Stromal cell of bone marrow (primary cell): ENCODE measurements at places on chromosomes 7 and 10.
A peak's percentile ranks its signal among the peaks of the same experiment; 100 is the strongest.

DNA sequence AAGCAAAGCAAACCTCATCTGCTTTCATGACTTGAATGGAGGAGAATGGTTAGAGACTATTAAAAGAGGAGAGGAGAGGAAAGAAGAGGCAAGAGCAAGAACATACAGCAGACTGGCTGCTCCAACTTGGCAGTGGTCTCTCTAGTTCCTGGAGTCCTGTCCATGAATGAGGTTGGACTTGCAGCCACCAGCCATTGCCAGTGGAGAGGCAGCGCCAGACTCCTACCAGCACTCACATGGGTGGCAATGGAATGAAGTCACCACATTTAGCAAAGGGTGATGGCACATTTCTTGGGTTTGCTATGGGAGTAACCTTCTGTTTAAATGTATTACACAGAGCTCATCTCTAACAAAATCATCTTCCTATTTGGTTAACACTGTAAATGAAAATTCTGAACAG, 257.8 kb upstream of the IMMP2L start:
- DNase-seq: no peak

GRCh38 chr7:106346678-106347217, 62.0 kb upstream of the NAMPT start:
- peak; percentile 82 for DNase-seq

DNA sequence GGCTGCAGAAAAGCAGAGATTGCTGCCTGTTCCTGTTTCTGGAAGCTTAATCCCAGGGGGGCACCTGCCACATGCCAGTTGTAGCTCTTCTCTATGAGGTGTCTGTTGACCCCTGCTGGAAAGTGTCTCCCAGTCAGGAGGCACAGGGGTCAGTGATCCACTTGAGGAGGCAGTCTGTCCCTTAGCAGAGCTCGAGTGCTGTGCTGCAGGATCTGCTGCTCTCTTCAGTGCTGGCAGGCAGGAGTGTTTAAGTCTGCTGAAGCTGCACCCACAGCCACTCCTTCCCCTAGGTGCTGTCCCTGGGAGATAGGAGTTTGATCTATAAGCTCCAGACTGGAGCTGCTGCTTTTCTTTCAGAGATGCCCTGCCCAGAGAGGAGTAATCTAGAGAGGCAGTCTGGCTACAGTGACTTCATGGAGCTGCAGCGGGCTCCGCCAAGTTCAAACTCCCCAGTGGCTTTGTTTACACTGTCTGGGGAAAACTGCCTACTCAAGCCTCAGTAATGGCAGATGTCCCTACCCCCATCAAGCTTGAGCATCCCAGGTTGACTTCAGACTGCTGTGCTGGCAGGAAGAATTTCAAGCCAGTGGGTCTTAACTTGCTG, 57.6 kb upstream of the CROT start:
- DNase-seq: no peak

GRCh38 chr10:69451209-69451783, at the start of gene TSPAN15:
TSS of gene TSPAN15 (plus strand) at chr10:69451465. CDS start at chr10:69451595, 130 bp downstream.
- DNase-seq: no peak

DNA sequence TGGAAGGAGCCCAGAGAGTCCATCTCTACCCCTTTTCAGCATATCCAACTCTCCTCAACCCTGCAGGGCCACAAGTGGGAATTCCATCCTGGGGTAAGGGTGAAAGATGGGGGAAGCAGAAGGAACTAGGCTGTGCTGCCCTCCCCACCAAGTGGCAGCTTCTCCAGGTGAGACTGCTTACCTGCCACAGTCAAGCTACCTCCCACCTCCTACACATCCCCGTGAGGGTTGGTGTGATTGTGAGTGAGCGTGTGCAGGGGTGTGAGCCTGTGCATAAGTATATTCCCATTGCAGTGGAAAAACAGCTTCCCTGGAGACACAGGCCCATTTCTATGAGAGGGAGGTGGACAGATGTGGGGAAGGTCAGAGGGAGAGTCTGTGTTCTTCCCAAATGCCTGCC, 376.6 kb downstream of the PLXNA4 start:
- no peak for DNase-seq

DNA sequence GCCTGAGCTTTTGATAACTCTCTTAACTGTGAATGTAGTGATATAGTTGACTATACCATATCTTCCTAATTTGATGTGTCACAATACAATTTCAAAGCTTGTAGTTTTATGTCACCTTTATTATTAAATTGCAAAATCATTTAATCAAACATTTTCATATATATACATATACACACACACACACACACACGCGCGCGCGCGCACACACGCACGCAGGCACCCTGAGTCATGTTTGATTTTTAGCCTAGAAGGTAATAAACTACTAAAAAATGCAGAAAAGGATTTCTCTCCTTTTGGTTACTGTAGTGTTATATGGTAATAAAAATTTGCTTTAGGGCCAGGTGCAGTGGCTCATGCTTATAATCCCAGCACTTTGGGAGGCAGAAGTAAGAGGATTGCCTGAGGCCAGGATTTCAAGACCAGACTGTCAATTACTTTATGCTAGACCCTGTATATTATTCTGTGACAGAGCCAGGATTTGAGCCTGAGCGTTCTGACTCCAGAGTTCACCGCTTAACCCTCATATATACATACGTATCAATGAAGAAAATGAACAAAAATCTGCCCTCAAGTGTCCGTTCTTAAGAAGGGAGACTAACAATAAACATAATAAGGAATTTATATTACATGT, 89.6 kb downstream of the PODXL start:
- no peak for DNase-seq

DNA sequence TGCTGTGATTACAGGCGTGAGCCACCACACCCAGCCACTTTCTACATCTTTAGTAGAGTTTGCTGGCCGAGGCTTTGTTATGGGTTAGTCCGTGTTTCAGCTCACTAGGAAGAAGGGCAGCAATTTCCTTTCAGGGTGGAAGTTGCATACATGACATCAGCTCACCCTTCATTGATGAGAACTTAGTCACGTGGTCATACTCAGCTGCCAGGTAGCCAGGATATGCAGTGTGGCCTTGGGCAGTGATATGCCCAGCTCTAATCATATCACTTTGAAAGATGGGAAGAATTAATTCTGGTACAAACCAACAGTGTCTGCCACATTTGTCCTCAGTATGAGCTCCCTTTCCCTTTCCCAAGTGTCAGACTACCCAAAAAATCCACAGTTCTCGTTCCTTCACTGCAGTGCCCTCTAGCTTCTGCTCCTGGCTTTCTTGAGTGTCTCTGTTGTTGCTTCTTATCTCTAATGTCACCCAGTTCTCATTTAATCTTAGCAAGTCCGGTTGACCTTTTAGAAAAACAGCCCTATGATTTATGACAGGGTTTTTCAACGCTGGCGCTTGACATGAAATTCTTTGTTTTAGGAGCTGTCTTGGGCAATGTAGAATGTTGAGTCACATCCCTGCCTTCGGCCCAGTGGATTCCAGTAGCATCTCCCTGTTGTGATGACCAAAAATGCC, 108.7 kb upstream of the ITGB1 start:
- peak; percentile 49 for DNase-seq

- DNase-seq: no peak
These were observed 1.5 kb downstream of the TRIL start for GRCh38 chr7:28956608-28957063.

DNA sequence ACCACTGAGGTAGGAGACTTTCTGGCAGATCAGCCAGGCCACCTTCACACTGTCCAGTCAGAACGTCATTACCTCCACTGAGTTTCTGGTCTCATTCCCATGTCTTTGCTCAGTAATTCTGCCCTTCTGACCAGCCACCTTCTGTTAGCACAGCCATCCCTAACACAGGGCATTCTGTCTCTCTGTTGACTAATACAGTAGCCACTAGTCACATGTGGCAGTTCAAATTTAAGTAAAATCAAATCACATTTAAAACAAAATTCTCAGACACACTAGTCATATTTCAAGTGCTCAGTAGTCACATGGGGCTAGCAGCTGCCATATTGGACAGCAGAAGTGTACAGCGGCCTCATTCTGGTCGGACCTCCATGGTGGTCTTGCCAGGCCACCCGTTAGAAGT, 7.4 kb downstream of the CPSF4 start:
- no peak for DNase-seq

- DNase-seq: no peak
These were observed 181.0 kb downstream of the ELFN1 start for GRCh38 chr7:1850976-1851571.

DNA sequence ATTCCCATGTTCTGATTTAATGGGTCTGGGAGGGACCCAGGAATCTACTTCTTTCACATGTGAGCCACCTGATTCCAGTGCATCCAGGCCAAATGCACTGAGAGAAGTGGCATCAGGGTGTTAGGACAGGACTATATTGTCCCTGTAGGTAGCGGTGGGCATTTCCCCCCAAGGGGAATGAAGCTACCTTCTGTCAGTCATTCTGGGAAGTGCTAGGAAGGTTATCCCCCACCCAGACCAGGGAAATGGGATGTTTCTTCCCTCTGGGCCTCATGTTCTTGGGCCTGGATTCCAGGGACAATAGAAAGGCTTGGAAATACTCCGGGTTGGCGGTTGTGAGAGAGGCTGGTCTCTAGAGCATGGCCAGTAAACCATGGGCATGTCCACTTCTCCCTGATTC, 20.8 kb downstream of the C10orf53 start:
- DNase-seq: no peak

DNA sequence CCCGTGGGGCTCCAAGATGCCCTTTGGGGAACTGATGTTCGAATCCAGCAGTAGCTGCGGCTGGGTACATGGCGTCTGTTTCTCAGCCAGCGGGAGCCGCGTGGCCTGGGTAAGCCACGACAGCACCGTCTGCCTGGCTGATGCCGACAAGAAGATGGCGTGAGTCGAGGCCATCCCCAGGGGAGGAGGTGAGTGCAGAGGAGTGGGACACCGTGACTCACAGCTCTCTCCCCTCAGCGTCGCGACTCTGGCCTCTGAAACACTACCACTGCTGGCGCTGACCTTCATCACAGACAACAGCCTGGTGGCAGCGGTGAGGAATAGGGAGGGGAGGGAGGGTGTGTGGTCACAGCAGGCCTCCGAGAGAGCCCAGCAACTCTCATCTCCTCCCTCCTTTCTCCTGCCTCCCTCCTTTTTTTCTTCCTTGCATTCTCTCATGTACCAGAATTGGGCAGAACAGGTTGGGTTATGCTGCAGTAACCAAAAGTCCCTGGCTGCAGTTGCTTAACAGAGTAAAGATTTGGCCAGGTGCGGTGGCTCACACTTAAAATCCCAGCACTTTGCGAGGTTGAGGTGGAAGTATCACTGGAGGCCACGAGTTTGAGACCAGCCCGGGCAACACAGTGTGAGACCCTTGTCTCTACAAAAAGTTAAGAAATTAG, 16.5 kb downstream of the ARPC1B start:
- DNase-seq: no peak

DNA sequence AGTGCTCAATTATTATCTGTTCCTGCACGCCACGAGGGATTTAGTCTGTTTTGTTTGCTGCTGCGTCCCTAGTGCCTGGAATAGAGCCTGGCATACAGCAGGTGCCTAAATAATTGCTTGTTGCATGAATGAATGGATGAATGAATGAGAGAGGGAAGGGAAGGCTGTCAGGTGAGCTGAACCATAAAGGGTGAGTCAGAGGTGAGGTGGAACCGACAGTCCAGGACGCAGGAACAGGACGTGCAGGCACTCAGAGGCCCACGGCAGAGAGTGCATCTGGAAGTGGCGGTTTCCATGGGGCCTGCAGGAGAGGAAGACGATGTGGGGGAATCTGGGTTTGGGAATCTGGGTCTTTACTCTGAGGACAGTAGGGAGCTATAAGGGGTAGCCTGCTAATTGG, 17.7 kb upstream of the PPIF start:
- no peak for DNase-seq

GRCh38 chr10:6123532-6123931, 34.7 kb downstream of the RBM17 start:
- no peak for DNase-seq

- no peak for DNase-seq
These were observed 673.1 kb upstream of the PHF14 start for GRCh38 chr7:10300577-10300976.

DNA sequence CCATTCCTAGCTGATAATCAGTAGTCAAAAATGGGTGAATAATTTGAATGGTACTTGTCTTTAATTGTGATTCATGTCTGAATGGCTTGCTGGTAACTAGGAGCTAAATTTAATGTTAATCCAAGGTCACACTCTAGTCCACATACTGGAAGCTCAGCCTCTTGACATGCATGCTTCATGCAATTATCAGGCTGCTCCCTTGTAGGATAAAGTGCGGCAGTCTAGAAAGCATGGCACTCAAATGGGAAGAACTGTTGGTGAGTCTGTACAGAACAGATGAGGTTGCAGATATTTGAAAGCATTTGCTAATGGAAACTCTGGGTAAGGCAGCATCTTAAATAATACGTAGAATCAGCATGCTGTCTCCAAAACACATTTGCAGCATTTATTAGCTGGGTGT, 499.4 kb downstream of the AUTS2 start:
- no peak for DNase-seq

- DNase-seq: no peak
These were observed 12.4 kb upstream of the CALML3 start for GRCh38 chr10:5512331-5512730.

GRCh38 chr7:143408252-143408685, 387 bp downstream of the EPHA1 start:
- no peak for DNase-seq

DNA sequence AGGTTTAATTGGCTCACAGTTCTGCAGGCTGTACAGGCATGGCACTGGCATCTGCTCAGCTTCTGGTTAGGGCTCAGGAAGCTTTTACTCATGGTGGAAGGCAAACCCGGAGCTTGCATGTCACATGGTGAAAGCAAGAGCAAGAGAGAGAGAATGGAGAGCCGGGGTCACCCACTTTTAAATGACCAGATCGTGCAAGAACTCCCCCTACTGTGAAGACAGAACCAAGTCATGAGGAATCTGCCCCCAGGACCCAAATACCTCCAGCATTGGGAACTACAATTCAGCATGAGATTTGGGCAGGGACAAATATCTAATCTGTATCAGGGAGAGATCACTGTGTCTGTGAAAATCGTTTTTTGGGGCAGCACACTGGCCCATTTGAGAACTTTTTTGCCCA, 110.0 kb upstream of the MYO3A start:
- DNase-seq: no peak

- DNase-seq: no peak
These were observed 314.8 kb downstream of the HPSE2 start for GRCh38 chr10:98920807-98921206.

- no peak for DNase-seq
These were observed 482.1 kb downstream of the DNAJB6 start for GRCh38 chr7:157818701-157819454.

DNA sequence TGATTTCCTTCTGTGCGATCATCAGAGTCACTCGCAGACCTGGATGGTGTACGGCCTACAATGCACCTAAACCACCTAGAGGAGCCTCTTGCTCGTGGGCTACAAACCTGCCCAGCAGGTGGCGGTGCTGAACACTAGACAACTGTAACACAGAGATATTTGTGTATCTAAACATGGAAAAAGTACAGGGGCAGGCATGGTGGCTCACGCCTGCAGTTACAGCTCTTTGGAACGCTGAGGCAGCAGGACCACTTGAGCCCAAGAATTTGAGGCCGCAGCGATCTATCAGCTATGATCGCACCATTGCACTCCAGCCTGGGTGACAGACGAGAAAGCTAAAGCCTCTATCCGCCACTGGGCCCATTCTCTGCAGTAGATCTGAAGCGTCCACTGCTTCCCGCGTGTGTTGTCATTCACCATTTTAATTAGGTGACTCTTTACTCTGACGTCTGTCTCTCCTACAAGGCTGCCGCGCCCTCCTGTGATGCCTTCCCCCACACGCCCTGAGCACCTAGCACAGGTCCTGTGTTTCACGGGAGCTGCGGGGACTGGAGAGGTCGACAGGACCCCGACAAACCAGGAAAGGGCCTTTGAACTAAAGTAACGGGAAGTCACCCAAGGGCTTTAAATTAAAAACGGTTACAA, 774 bp downstream of the TUBGCP2 start:
- DNase-seq: peak; percentile 41

GRCh38 chr7:36750451-36750850, 26.2 kb upstream of the AOAH start:
- no peak for DNase-seq
